Stomach (tissue), 19 donors: ENCODE measurements at places on chromosomes 7 and 10.

GRCh38 chr7:139328375-139328774 lies 12.8 kb upstream of the FMC1 start:
- peak; percentile 12 for DNase-seq

DNA sequence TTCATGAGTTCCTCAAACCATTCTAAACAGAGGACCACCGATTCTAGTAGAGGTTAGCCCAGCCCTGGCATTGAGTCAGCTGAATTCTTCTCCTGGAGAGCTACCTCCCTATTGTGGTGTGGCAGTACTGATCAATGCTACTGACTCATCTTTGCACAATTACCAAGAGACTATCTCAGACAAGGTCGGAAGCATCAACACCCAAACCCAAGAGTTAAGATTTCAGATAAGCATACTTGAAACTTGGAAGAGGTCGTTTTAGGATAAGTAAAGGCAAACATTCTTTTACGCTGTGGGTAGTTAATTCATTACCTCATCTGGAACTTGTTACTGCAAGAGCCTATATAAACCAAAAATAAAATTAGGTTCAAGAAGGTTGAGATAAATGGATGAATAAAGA lies 154.6 kb upstream of the NRBF2 start:
- DNase-seq: no peak

- no peak for DNase-seq
Observed at GRCh38 chr10:127450644-127451043, 98.5 kb upstream of the NPS start.

- no peak for DNase-seq
Observed at GRCh38 chr10:91366704-91367103, 43.4 kb upstream of the HECTD2 start.

DNA sequence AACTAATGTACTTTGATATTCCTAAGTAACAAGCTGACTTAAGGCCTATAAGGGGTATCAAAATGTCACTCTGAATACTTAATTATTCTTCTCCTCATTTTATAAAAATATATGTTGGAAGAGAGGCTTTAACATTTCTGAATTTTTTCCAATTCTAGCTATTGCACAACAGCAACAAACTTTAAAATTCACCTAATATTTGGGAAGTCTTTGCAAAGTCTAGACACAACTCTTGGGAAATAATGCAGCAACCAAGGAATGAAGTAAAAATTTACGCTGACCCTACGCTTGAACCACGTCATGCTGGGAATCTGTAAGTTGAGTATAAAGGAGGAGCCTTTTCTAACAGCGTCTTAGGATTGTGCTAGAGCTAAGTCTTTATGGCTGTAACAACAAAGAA lies 243.9 kb upstream of the IMMP2L start:
- DNase-seq: no peak

DNA sequence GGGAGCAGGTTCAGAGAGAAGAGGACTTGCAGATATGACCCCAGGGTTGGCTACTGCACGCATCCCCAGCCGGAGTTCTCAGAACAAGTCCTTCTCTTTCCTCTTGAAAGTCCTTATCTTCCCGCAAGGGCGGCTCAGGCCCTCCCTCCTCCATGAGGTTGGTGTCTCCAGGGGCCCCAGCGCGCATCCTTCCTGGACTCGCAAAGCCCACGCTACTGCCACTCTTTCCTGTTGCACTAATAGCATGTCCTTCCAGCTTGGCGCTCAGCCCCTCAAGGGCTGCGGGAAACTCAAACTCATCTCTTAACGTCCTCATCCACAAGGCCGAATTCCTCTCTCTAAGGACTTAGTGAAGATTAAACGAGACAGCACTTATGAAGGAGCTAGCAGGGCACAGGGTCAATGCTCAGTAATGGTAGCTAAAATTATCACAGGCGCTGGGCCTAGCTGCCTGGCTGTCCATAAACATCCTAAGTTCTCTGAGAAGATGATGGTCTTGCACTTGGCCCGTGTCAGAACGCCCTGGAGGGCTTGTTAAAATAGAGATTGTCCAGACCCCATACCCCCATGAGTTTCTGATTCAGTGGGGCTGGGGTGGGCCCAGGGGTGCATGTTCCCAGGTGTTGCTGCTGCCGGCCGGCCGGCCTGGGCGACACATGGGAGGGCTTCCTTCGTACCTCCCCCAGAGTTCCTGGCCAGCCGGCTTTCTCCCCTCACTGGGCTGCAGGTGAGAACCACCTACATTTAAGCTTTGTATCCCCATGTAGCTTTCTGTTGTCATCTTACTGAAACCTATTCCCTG lies 261.4 kb downstream of the COBL start:
- no peak for DNase-seq

DNA sequence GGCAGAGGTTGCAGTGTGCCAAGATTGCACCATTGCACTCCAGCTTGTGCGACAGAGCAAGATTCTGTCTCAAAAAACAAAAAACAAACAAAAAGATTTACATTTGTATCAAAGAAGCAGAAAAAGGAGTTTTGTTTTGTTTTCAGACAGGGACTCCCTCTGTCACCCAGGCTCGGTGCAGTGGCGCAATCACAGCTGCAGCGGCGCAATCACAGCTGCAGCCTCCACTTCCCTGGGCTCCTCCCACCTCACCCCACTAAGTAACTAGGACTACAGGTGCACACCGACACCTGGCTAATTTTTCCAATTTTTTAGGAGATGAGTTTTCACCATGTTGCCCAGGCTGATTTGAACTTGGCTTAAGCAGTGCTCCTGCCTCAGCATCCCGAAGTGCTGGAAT lies 1.8 kb downstream of the ARMC10 start:
- DNase-seq: no peak

DNA sequence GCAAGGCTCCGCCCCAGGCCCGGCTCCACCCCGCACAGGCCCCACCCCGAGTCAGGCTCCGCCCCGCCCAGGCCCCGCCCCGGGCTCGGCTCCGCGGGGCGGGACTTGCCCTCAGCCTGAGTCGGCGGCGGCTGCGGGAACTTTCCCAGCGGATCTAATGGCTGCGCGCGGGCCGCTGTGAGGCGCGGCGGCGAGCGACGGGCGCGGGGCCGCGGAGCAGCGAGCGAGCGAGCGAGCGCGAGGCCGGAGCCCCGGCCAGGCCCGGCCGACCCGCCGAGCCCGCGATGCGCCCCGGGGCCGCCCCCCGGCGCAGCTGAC lies at the start of gene INPP5A:
Gene INPP5A, plus strand, starts transcription at position 104 of the 318 bp plus-strand sequence. CDS start 310 bp downstream, outside the sequence.
- DNase-seq: no peak

DNA sequence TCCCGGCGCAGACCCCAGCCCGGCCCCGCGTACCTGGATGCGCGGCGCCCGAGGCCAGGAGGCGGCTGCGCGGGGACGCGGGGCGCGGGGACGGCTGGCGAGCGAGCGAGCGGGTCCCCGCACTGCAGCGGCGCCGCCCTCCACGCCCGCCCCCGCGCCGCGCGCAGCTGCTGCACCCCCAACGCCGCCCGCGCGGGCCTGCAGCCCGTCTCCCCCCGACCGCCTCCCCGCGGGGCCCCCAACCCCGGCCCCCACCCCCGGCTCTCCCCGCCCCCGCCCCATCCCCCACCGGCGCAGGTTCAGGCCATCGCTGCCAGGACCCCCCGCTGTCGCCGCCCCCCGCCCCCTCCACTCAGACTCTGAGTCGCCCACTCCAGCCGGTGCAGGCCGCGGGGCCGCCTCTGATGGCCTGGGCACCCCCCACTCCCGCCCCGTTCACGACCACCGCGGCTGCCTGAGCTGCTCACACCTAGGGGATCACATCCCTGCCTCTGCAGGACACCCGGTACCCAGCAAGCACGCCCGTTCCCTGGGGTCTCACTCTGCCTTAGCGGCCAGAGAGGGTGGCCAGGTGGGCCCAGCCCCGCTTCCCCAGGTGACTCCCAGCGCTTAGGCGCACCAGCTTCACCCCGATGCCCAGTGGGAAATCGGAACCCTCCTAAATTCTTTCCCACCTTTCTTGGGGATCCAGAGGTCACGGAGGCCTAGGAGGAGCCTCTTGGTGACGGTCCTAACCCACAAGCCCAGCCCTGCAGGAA lies 13.9 kb upstream of the DNAAF5 start:
- no peak for DNase-seq
